ENCODE measurements at places on chromosomes 12 and 14.

GRCh38 chr14:74596741-74597450 is 15.1 kb downstream of the LTBP2 start:
- DNase-seq: no peak

- DNase-seq: no peak
Observed at GRCh38 chr12:40989785-40990184, 198.3 kb upstream of the PDZRN4 start.

DNA sequence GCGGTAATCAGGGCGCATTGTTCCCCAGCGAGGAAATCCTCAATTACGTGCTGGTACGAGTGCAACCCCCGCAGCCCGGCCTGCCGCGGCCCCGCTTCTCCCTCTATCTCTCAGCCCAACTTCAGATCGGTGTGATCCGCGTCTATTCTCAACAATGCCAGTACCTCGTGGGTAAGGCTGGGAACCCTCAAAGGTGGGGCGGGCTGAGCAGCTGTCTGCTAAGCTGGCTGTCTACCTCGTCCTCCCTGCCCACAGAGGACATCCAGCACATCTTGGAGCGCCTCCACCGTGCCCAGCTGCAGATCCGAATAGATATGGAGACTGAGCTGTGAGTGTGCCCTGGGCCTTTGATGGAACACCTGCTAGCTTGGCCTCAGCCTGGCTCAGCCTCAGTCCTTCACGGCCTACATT is 996 bp downstream of the REC8 start:
- DNase-seq: no peak

- DNase-seq: no peak
Observed at GRCh38 chr12:123050331-123050831, 69.9 kb downstream of the ARL6IP4 start.

GRCh38 chr12:61717986-61718385 is 542.2 kb upstream of the USP15 start:
- no peak for DNase-seq

GRCh38 chr14:80419345-80419744 is 208.0 kb upstream of the DIO2 start:
- DNase-seq: no peak

DNA sequence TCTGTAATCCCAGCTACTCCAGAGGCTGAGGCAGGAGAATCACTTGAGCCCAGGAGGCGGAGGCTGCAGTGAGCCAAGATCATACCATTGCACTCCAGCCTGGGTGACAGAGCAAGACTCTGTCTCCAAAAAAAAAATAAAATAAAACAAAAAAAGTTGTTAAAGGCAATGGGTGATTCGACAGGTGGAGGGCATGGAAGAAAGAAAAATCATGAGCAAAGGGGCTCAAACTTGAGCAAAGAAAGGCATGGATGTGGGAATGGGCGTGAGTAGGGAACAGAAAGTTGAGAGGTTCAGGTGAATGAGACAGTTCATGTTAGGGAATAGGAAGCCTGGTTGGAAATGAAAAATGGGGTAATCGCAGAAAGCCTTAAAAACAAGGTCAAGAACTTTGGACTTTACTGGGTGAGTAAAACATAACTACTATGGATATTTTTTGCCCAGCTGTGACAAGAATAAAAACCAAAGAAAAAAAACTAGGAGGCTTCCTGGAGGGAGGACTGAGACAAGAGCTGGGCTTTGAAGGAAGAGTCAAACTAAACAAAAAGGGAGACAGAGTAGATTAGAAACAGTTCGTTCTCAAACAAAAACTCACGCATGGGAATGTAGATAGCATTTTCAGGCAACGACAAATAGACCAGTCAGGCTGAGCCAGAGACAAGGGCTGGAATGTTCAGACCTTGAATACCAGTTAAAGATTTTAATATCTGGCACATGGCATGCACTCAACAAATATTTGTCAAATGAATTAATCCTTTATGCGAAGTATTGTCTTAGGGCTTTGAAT is 18.8 kb downstream of the PYM1 start:
- no peak for DNase-seq

DNA sequence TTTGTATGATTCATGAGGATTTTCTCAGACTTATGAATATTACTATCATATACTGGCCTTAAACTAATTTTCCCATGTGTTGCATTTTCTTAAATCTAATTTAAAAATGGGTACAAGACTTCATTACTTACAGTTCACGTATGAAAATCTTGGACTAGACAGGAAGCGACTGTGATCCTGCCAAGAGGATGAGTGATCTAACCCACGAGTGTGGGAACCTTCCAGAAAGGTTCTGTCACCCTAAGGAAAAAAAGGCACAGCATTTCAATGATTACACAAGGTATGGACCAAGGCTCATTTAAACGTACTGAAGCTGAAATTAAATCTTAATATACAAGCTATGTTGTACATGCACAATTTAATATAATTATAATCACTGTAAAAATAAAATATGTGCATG is 293.5 kb upstream of the DIO2 start:
- no peak for DNase-seq

DNA sequence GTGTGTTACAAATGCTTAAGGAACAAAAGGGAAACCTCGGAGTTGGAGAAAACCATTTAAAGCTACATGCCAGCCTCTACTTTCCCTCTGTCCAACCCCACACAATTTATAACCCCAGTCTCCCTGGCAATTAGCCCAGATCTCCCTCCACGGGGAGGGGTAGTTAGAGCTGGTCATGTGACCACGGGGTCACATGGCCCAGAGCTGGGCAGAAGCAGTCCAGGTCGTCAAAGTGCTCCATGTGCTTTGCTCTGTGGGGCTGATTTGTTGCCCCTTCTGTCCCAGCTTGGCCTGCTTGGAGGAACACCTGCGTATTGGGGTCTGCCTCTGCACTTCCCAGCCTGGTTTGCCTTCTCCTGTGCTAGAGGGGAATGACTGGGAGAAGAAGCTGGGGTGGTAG is 219.1 kb downstream of the RBM19 start:
- no peak for DNase-seq

DNA sequence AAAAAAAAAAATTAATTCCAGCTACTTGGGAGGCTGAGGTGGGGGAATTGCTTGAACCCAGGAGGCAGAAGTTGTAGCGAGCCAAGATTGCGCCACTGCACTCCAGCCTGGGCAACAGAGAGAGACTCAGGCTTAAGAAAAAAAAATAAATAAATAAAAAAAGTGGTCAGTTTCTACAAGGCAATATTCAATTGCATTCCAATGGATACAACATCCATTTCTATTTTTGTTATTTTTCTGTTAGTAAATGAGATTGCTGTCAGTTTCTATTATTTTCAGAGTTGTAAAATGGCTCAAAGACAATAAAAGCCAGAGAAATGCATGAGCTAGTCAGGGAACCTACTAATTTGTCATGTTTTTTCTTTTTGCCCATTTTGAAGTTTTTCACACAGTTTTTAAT is 119.2 kb downstream of the PDE3A start:
- DNase-seq: no peak

- DNase-seq: no peak
Observed at GRCh38 chr12:109696485-109697269, 16.9 kb upstream of the FAM222A start.

DNA sequence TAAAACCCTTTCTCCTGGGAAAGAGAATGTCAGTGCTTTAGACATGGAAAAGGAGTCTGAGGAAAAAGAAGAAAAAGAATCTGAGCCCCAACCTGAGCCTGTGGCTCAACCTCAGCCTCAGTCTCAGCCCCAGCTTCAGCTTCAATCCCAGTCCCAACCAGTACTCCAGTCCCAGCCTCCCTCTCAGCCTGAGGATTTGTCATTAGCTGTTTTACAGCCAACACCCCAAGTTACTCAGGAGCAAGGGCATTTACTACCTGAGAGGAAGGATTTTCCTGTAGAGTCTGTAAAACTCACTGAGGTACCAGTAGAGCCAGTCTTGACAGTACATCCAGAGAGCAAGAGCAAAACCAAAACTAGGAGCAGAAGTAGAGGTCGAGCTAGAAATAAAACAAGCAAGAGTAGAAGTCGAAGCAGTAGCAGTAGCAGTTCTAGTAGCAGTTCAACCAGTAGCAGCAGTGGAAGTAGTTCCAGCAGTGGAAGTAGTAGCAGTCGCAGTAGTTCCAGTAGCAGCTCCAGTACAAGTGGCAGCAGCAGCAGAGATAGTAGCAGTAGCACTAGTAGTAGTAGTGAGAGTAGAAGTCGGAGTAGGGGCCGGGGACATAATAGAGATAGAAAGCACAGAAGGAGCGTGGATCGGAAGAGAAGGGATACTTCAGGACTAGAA is 6.1 kb downstream of the PNN start:
- DNase-seq: no peak

GRCh38 chr14:64501411-64502171 is 2.0 kb downstream of the ZBTB25 start:
- peak; percentile 24 for DNase-seq

GRCh38 chr14:33186656-33187055 is 248.0 kb downstream of the NPAS3 start:
- DNase-seq: no peak

GRCh38 chr14:20757965-20758364 is 10.2 kb upstream of the EDDM3B start:
- DNase-seq: no peak

DNA sequence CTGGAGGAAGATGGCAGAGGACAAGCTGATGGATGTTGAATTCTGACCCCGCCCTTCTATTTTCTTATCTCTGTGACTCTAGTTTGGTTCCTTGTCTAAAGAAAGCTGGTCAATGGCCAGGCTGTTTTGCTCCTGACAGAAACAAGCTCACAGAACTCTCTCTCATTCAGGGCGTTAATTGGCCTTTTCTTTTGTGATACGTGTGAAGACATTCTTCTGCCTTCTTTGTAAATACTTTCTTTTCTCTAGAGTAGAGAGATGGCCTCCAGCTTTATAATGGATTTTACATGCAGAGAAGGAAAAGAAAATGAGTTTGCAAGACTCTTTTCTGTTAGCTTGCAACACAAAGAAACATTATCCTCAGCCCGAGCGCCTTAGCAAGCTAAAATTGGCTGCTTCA is 492.2 kb upstream of the CCDC196 start:
- no peak for DNase-seq

DNA sequence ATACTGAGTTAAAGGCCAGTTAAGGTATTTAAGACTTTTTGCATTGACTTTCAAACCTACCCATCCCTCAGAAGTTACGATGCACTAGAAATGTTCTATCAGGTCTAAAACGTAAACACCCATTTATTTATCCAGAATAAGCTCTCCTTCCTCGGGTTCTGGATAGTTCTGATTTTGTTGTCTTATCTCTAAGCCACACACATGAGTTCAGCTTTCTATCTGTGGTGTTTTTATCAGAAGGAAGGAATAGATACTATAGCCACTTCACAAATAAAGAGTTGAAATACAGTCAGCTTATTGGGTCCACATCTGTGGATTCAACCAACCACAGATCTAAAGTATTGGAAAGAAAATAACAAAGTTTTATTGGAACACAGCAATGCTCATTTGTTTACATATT is 5.4 kb downstream of the SFSWAP start:
- DNase-seq: no peak

DNA sequence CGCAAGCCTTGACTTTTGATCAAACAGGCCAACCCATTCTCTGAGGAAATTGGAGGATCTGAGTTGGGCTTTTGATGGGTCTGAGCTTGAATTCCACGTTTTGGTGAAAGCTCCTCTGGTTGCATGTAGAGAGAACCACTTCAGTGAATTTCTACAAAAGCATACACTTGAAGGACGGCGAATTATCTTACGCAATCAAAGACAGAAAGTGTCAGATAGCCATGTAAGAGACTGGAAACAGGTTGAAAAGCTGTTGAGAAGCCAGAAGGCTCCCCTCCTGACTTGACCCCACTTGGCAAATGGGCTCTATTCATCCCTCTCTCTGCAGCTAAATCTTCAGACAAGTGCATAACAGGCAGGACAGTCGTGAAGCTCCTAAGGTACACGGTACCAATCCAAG is 809.1 kb downstream of the BCL11B start:
- DNase-seq: no peak

DNA sequence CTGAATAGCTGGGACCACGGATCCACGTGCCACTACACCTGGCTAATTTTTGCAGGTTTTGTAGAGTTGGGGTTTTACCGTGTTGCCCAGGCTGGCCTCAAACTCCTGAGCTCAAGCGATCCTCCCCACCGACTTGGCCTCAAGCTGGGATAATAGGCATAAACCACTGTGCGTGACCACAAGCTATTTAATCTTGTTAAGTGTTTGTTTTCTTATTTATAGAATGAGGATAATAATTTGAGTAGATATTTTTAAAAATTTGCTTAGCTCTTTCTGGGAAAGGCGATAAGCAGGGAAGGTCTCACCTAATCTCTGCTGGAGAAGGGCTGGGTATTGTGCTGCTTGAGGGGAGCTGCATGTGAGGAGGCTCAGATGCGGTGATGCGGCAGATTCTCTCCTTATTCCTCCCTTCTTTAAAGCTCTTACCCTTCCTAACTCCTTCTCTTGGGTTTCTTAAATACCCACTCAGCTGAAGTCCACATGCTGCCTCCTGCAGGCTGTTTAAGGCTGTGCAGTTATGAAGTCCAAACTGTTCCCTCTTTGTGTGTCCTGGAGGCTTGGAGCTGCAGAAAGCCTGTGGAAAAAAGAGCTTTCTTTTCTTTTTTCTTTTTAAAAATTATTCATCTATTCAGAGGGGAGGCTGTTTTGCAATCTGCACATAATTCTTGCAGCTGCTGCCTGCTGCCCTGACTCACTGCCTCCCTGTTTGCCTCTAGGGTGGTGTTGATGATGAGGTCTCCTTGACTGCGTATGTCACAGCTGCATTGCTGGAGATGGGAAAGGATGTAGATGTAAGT is 37.9 kb downstream of the A2ML1 start:
- no peak for DNase-seq

DNA sequence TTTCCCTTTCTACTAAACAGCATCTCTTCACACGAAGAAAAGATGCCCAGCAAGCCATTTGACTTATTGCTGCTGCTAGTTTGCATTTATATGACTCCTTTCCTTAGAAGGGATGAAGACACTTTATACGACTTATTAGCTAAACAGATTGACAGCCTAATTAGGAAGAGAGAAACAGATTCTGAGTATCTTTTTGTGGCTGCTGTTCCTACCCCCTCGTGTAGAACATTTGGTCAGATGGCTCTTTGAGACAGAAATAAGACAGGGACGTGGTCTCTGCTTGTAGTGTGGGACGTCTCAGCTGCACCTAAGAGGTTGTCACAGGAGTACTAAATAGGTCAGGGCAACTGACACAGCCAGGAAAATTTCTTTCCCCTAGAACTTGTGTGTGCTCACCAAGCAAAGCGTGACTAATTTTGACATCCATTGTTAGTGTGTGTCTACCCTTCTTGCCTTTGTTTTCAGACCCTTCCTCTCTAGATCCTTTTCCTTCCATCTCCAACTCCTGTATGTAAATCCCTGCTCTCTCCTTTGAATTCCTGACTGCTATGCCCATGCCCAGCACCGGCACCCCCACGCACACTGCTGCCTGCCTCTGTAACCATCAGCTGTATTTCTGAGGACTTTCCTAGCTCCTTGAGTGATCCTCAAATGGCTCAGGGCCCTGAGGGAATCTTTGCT is 83.2 kb downstream of the DAD1 start:
- DNase-seq: no peak

- no peak for DNase-seq
Observed at GRCh38 chr12:31650918-31651317, 8.6 kb upstream of the ETFBKMT start.

Data from omental fat pad (tissue), 4 donors.